NCI-H1048 (cell line): ENCODE measurements at places on chromosomes 6 and 20.

DNA sequence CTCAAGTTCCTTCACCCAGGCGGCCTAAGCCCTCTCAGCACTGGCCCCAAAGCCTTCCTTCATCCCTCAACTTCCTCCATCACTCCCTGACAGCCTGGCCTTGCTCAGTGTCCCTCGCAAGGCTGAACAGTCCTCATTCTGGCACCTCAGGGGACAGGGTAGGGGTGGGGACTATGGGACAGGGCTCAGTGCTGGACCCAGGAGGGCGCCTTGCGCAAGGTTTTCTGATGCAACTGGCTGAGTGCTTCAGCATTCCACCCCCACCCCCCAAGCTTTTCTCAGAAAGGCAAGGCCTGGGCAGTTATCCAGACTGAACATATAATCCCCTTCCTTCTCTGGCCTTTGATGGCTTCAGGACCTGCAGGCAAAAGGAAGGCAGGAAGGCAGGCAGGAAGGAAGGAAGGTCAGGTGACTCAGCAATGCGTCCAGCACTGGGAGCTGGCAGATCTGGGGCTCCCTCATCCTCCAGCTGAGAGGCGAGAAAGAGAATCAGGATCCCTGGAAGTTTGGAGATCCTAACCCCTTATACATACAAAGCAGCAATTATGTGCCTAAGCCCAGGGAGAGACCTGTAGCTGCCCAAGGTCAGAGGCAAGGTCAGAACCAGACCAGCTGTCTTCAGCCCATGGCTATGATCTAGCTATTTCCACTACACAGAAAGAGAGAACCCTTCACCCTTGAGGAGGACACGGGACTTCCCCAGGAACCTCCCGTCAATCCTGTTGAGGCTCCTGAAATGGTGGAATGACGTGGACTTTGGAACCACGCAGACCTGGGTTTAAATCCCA lies 8.6 kb upstream of the TRIB3 start:
- DNase-seq = no peak

DNA sequence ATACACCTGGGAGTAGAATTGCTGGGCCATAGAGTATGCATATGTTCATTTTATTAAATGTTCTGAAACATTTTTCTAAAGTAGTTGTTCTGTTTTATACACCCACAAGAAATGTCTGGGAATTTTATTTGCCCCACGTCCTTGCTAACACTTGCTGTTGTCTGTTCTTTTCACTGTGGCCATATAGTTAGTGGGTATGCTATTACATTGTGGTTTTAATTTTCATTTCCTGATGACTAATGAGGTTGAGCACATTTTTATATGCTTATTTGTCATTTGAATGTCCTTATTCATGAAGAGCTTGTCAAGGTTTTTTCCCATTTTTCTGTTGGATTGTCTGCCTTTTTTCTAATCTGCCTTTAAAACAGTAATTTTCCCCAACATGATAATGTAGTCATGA lies 41.5 kb upstream of the TGM3 start:
- DNase-seq = no peak

GRCh38 chr6:35194390-35194789 lies 19.4 kb upstream of the SCUBE3 start:
- no peak for DNase-seq

DNA sequence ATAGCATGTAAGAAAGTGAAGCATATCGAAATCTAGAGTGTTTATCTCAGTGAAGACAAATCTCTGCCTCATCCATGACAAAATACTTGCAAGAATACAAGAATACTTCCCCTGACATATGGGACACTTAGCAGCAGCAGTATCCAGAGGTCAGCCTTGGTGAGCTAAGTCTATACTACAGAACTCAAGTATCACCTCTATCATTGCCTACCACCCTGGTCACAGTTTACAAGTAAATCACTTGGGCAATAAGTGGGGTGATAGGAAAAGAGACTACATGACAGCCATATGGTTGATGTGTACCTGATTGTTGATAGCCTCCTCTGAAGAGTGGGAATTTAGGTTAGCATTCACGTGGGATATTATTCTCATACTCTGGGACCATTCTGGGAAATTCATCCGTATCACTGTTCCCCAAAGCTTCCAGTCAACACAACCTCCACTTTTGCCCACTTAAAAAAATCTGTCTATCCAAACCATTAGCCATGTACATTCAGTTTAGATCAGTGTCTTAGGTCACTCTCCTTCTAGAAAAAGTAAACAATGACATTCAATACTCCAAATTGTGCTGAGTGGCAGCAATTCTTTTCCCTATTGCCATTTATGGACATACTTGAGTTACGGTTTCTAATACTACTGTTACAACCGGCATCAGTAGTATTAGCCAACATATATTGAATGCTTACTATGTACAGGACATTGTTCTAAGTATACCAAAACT lies 118.2 kb upstream of the PRSS16 start:
- no peak for DNase-seq

DNA sequence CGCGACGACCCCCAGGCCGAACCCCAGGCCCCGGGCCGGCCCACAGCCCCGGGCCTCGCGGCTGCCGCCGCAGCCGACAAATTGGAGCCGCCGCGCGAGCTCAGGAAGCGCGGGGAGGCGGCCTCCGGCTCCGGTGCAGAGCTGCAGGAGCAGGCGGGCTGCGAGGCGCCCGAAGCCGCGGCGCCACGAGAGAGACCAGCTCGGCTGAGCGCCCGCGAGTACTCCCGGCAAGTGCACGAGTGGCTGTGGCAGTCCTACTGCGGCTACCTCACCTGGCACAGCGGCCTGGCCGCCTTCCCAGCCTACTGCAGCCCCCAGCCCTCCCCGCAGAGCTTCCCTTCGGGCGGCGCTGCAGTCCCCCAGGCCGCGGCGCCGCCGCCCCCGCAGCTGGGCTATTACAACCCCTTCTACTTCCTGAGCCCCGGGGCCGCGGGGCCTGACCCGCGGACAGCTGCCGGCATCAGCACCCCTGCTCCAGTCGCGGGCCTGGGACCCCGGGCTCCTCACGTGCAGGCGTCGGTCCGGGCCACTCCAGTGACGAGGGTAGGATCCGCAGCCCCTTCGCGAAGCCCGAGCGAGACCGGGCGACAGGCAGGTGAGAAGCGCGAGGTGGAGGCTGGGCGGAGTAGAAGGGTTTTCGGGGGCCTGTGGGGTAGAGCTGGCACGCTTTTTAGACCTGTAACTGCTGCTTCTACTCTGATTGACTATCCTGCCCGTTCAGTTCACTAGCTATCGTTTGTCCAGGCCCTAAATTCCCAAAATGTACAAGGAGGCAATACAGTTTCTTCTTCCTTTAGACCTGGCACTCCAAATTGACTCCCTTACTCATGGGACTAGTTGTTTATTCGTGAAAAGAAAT lies 654 bp downstream of the FAM8A1 start:
- DNase-seq = no peak

DNA sequence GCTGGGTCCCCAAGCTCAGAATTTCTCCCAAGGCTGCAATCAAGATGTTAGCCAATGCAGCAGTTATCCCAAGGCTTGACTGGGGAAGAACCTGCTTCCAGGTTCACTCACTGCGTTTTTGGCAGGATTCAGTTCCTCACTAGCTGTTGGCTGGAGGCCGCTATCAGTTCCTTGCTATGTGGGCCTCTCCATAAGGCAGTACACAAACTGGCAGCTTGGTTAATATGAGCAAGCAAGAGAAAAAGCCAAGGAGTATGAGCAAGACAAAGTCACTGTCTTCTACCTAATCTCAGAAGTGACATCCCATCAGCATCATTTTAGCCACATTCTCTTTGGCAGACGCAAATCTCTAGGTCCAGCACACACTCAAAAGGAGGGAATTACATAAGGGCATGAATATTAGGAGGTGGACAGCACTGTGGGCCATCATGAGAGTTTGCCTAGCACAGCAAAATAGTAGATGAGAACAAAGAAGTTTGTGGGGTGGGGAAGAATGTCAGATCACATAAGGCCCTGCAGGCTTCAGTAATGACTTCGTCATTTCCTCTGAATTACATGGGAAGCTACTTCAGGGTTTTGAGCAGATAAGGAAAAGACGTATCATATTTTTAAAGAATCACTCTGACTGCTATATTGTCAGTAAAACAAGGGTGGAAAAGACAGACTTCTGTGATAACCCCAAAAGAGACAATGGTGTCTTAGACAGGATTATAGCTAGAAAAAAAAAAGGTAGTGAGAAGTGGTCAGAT lies 25.5 kb downstream of the LMBRD1 start:
- DNase-seq = no peak
